Suppressor macrophage treated with lipopolysaccharide for 4 hours (primary cell): ENCODE measurements at places on chromosomes 2 and 18.
A peak's percentile ranks its signal among the peaks of the same experiment; 100 is the strongest.

DNA sequence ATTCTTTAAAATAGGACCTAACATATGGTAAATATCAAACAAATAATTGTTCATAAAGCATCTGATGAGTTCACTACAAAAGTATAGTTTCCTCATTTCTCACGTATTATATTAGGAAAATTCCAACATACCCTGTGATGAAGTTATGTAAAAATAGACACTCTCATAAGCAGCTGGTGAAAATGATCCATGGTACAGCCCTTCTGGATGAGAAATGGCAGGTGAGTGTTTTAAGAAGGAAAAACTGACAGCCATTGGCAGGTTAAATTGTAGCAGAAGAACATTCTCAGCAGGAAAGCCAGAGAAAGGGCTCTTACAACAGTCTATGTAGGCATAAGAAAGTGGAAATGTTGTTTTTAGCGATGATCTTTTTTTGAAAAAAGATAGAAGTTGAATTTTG, 706.5 kb upstream of the FSHR start:
- DNase-seq, result no peak

GRCh38 chr2:174158003-174158402, 90.3 kb downstream of the OLA1 start:
- DNase-seq, result peak; percentile 45

GRCh38 chr2:137262594-137262993, 497.2 kb downstream of the THSD7B start:
- no peak for DNase-seq

DNA sequence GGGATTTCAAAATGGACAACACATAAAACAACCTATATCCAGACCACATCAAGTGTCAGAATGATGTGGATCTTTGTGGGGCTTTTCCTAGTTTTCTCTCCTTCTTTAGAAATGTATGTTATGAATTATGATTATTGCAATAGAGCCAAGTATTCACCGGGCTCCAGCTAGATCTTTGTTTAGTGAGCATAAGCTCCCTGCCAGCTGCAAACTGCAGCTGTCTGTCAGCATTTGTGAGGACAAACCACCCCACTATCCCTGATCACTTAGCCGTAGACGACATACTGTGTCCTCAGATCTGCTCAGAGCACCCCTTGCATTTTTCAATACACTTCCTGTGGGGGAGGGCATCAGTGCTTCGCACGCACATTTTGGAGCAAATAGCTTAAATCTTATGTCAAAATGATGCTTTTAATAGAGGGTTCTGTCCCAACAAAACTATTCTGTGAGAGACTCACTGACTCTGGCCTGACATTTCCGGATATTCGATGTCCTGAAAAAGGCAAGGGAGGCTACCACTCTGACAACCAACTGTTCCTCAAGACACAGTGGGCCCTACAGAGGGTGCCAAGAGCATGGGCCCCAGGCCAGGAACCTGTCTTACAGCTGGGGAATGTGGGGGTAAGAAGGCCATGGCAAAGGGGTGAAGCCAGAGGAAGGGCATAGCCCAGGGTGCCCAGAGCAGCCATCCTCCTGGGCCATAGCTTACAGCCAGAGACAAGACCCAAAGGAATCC, 346.0 kb downstream of the ARHGAP15 start:
- no peak for DNase-seq

DNA sequence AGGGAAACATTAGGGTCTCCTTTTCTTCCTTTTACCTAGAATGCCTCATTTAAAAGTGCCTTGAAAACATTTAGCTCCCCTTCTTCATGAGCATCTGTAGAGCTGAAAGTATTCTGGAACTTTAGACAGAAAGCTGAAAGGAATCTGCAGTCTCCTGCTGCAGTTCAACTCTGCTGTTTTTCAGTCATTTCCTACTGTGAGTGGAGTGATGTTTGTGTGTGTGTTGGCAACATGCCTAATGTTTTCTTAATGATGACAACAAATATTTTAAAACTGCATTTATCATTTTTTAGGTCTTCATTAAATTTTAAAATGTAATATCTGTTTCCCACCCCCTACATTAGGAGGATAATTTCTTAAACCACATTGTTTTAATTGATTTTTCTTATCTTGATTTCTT, 66.6 kb downstream of the TWSG1 start:
- DNase-seq, result no peak

GRCh38 chr2:59693231-59693959, 860.1 kb downstream of the BCL11A start:
- no peak for DNase-seq

GRCh38 chr2:134087371-134087921, 166.4 kb upstream of the MGAT5 start:
- DNase-seq, result no peak

GRCh38 chr2:18516112-18516511, 44.3 kb downstream of the RDH14 start:
- no peak for DNase-seq

GRCh38 chr2:188495969-188496431, 204.3 kb downstream of the GULP1 start:
- no peak for DNase-seq

GRCh38 chr2:42009657-42010580, 37.9 kb upstream of the PKDCC start:
- peak; percentile 35 for DNase-seq

- no peak for DNase-seq
Observed at GRCh38 chr2:16623564-16624435, 41.8 kb downstream of the CYRIA start.

GRCh38 chr2:181319286-181319685, 137.9 kb upstream of the ITGA4 start:
- no peak for DNase-seq

DNA sequence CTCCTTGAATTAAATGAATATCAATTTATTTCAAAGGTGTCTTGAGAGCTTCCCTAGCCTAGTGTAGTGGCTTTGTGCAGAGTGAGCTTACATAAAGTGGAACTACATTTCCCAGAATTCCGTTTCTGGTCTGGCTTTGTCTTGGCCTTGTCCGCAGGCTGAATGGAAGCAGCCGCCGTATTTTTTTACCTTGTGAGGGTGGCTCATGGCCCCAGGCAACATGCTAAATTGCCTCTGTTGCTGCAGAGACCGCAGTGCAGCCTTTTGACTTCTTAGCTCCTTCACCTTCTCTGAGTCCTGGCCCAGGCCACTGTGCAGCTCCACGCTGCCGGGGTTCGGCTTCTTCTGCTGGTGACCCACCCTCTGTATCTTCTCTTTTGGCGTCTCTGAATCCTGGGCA, 114.8 kb upstream of the SLC38A11 start:
- DNase-seq, result no peak

DNA sequence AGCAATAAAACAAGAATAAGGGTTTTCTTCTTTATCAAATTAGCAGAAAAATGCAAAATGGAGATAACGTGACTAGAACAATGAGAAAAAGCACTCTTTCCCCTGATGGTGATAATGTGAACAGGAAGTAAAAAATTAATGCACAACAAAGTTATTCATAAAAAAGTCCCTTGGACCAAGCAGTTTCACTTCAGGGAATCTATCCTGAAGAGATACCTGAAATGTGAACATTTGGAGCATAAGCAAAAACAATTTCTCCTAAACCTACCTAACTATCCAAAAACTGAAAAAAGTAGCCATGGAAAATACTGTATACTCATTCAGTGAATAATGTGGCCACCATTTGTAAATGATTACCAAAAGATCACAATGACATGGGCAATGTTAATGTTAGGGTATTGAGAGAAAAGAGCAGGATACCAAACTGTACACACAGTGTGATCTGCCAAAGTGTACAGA, 48.7 kb downstream of the TRIP12 start:
- peak; percentile 6 for DNase-seq

DNA sequence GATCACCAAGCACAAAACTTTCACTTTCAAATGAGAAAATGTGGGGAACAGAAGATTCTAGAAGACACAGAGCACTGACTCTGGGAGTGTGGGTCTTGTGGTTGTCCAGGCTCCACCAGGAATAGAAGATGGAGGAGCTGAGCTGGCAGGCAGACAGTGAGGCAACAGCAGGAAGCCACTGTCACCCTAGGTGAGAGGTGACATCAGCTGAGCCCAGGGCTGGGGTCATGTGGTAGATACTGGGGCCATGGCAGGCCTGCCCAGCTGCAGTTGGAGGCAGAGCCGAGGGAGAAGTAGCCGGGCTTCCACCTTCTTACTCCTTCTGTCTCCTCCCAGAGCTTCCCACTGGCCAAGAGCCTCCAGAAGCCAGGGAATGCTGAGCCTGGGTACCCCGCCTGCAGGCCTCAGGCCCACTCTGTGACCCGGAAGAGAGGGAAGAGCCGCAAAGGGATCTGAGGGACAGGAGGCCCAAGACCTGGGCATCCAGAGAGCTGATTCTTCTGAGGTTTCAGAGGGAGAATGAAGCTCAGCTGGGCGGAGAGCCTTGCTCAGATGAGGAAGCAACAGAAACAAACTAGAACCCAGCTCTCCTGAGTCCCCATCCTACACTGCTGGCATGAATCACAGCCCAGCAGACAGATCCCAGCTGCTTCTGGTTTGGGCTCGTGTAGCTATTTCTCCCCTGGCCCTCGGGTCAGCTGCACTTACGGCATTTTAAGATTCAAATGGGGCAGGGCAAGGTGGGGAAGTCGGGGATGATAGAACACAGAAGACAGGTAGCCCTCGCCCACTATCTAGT, 39.8 kb upstream of the ASAP2 start:
- DNase-seq, result peak; percentile 12

DNA sequence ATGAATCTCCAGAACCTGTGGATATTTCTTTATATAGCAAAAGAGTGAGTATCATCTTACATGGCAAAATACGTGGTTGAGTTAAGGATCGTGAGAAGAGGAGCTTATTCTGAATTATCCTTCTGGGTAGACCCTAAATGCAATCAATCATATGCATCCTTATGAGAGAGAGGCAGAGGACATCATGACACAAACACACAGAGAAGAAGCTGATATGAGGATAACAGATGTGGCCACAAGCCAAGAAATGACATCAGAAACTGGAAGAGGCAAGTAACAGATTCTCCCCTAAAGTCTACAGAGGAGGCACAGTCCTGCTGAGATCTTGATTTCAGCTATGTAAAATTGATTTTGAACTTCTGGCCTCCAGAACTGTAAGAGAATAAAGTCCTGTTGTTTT, 730.2 kb upstream of the ZNF804A start:
- DNase-seq, result no peak

- DNase-seq, result peak; percentile 32
Observed at GRCh38 chr2:152031747-152032306, 67.0 kb downstream of the CACNB4 start.

GRCh38 chr2:85909005-85909404, 20.2 kb upstream of the ST3GAL5 start:
- DNase-seq, result no peak

DNA sequence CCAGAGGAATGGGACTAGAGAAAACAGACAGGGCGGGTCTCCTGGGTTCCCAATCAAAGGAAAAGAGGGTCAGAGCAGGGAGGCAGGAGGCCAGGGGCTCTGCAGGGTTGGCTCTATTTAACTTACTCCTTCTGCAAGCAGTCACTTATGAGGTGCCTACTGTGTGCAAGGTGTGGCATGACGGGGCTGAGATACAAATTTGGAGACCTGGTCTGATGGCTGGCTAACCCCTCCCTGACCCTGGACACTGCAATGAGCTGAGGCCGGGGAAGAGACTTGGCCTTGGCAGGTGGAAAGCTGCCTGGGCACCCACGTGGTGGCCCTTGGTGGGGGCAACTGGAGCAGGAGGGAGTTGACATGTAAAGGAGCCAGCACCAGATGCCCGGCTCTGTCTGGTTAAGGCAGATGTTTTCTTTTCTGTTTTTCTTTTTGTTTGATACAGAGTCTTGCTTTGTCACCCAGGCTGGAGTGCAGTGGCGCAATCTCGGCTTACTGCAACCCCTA, 148.5 kb upstream of the GATA6 start:
- DNase-seq, result no peak

DNA sequence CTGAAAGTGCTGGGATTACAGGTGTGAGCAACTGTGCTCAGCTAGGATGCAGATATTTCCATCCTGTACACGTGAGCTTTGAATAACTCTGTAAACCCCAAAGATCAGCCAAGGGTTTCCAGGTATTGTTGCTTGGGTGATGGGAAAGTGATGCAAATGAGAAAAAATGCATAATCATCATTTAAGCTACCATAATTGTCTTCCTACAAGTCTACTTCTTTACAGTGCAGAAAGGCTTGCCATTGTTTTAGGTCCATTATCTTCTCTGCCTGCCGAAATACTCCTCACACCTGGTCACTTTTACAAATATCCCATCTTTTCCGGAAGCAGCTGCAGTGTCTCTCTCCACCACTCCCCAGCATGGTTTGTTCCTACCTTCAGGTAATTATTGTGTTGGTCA, 259.8 kb upstream of the CCDC68 start:
- no peak for DNase-seq

DNA sequence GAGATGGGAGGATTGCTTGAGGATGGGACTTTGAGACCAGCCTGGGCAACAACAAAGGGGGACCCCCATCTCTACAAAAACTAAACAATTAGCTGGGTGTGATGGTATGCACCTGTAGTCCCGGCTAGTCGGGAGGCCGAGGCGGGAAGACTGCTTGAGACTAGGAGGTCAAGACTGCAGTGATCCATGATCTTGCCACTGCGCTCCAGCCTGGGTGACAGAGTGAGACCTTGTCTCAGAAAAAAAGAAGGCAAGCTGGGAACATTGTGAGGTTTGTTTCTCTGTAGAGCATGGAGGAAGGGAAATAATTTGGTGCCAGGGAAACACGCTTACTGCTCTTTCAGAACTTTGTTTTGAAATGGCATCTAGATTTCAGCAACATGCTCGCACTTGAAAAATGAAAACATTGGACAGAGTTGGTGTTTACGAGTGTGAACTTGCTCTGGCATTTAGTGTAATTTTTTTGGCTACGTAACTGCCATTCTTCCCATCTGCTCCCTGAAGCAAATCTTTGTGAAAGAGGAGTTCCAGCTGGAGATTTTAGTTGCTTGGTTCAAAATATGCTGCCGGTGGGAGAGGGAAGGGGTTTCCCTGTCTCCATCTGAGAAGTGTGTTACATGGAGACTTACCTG, 125.6 kb upstream of the DLX2 start:
- no peak for DNase-seq

- DNase-seq, result no peak
Observed at GRCh38 chr2:118834440-118834810, 13.0 kb downstream of the EN1 start.

DNA sequence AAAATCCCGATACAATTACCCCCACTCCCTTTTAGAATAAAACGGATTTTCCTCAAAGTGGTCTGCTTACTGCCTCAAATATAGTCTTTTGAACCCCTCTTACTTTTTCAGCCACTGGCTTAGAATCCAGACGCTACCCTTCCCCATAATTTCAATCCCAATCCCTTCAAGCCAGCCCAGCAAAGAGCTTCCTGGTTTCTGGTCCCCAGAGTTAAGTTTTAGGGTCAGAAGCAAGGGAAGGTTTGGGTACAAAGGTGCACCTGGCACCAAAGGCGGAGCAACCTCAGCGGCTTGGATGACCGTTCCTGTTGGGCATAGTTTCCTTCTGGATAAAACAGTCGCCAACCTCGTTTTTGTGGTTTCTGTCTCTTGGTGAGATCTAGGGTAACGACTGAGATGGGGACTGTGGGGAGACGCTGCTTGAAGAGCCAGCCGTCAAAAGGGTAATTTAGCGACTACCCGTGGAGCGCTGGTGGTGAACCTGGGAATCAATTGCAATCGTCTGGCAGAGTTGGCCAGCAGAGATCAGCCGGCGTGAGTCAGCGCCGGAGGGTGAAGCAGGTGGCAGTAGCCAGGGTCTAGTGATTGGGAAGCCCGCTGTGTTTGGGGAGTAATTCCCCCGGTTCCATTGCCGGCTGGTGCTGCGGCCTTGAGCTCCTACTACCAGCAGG, 1.6 kb downstream of the FEV start:
- DNase-seq, result no peak

- peak; percentile 29 for DNase-seq
Observed at GRCh38 chr2:172856606-172857005, 121.0 kb downstream of the RAPGEF4 start.
